ENCODE measurements at places on chromosomes 11 and 22.

DNA sequence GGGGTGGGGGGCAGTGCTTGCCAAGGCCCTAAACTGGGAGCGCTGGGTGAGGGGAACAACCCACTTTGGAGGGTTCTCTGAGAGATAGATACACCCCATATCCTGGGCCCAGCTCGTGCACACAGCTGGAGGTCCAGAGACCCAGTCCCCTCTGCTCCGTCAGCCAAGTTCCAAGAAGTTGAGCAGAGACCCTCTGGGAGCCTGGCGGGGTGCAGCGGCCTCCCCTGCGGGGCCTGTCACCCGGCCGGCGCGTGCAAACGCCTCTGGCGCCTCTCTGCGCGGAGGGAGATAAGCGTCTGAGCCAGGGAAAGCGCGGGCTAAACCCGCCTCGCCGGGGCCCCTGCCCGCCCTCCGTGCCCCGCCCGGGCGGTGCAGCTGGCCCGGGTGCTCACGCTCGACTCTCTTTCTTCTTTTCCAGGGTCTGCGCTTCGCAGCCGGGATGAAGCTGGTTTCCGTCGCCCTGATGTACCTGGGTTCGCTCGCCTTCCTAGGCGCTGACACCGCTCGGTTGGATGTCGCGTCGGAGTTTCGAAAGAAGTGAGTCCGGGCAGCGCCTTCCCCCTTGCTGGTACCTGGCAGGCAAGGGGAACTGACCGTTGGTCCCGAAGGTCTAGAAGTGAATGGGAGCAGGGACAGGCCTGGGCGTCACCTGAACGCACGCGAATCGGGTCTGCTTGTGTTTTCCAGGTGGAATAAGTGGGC, 540 bp downstream of the ADM start:
- no peak for DNase-seq

DNA sequence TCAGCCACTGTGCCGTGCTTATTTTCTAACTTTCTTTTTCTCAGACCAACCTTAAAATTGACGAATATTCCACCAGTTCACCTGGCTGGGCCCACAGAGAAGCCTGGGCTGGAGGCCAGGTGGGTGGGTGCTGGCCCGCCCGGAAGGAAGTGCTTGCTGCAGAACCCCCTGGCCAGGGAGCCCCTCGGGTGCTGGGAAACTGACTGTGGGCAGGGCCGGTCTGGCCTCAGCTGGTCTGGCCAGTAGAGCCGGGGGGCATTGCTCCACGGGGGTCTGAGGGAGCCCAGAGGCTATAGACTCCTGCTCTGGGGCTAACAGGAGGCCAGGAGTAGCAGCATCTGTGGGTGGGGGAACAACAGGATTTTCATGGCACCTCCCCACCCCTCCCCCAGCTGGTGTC, 6.8 kb upstream of the CHID1 start:
- DNase-seq, result no peak

DNA sequence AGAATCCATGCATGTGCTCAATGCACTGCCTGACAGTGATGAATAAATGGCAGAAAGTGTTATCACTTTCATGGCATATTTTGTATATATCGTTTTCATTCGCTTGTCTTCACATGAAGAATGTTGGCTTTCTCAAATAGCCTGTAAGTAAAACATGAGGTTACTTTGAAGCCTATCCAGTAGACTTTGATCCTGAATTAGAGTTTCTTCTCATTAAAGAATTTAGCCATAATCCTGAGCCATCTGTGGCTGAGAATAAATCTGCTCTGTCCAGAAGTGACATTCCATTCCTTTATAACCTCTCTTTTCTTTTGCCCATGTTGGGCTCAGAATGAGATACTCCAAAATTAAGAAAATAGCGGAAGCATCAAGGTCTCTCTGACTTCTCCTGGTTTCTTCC, 1071.7 kb upstream of the TENM4 start:
- DNase-seq, result no peak

GRCh38 chr11:120929664-120930154, 94.2 kb upstream of the TBCEL start:
- DNase-seq, result peak; percentile 12

GRCh38 chr22:28670756-28671155, 8.9 kb downstream of the TTC28 start:
- DNase-seq, result no peak

DNA sequence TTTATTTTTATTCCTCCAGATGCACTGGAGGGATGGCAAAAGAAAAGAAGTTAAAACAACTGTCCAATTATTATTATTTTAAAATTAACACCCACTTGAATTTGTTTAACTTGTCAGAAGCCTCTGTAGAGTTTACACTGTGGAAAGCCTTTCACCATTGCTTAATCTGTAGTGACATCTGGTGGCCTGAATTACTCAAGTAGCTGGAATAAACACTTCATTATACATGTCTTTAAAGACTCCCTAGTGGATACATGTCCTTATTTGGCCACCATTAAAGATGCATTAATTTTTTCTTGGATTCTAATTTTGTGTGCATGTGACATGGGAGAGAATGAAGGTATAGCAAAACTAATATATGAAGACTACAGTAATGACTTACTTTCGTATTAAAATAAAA, 1496.5 kb downstream of the FAM181B start:
- no peak for DNase-seq

DNA sequence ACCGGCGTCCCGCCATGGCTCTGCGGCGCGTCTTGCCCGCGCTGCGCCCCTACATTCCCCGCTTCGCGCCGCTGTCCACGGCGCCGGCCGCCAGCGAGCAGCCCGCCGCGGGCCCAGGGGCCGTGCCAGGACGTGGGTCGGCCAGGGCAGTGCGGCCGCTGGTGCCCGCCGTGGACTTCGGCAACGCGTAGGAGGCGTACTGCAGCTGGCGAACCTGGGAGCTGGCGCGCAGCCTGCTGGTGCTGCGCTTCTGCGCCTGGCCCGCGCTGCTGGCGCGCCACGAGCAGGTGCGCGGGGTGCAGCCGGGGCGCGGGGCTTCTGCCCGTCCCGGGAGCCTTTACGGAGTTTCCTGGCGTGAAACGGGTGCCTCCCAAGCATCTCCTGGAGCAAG, 20.1 kb downstream of the DGCR6L start:
- no peak for DNase-seq

- DNase-seq, result no peak
Measured at GRCh38 chr11:95832763-95833162, 42.5 kb downstream of the CEP57 start.

DNA sequence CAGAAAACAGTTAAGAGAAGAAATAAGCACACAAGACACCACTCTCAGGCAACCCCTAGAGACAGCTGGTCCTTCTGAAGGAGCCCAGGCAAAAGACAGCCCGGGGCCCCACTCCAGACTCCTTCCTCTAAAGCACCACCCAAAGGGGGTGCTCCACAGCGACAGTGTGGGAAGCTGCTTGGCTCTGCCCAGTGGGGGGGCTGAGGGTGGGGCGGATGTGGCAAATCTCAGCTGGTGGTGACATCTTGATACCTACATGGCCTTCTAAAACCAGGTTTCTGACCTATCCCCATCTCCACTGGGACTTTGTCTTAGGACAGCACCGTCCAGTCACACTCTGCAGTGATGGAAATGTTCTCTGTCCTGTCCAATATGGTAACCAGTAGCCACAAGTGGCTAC, 10.2 kb upstream of the APOA1 start:
- no peak for DNase-seq

DNA sequence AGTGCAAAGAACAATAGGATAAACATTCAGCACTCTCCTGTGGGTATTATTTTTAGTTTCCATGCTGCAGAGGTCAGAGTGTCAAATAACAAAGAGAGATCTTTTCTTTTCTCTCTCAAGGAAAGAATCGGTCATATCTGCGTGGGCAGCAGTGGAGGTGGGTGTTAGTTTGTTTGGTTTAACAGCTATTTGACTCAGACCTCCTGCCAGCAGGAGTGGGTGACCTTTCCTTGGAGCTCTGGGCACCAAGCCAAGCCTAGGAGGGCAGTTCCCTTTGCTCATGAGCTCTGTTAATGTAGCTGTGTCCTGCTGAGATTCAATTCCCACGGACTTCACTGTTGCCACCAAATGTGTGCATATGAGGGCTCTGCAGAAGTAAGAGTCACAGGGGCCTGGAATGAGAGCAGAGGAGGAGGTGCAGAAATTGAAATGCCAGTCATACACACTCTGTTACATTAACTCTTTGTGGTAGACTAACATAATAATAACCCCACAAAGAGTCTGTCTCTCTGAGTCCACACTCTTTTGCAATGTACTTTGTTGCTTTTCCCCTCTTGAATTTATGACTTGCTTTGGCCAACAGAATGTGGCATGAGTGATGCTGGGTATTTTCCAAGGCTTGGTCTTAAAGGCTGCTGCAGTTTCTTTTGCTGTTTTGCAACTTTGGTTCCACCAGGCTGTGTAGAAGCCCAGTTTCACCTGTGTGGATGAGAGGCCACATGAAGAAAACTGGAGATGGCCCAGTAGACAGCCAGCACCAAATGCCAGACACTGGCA, 76.0 kb upstream of the GRK3 start:
- peak; percentile 21 for DNase-seq

- no peak for DNase-seq
Measured at GRCh38 chr11:31412946-31413345, 43.3 kb downstream of the DNAJC24 start.

DNA sequence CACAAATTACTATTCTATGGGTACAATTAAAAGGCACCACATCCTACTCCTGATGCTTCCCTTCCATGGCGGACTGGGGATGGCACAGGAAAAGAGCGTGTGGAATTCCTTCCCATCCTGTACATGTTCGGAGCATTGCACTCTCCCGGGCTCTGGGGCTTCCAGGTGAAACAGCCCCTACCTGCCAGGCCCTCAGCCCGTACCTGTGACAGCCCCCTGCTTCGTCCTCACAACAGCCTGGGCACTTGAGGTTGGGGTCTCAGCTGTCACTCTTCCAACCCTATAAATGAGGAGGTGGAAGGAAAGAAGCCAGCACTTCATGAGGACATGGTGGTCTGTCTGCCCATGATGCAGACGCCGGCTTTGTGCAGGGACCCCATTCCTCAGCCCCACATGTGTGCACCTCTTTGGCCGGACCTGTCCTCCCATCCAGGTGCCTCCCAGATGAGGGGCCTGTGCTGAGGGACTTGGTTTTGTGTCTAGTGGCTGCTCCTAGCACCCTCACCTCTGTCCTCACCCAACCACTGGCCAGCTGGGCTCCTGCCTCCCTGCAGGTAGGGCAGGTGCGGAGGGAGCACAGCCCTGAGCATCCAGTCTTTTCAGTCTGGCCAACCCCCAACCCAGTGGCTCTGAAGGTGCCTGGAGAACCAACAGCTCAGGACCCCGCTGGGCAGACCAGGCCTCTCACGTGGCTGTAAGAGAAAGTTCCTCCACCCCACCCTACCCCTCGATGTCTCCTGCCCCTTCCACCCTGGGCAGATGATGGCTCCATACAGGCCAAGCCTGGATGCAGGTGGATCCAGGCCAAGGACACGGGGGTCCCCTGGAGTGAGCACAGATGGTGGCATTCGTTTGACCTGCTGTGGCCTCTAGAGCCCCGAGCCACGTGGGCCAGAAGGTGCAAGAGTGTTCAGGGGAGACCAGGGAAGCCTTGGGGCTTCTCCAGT, 23.4 kb upstream of the WNT7B start:
- DNase-seq, result no peak

DNA sequence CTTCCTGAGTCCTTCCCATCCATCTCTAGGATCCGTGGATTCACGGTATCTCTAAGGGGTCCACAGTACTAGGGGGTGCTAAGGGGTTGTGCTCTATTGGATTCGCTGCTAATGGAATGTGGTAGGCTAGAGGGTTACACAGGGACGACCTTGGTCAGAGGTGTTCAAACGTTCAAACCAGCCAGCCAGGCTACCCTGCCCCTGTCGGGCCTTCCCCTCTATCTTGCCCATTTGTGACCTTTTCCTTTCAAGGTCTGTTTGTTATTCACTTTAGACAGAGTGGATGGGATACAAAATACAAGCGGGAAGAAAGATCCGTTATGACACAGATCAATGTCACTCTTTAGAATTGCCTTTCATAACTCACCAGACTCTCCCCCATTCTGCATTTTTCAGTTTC, 205.8 kb upstream of the TBCEL start:
- no peak for DNase-seq

GRCh38 chr11:2933375-2934020, 4.3 kb upstream of the PHLDA2 start:
- DNase-seq, result no peak

- no peak for DNase-seq
Measured at GRCh38 chr11:71562120-71562519, 3.2 kb upstream of the KRTAP5-10 start.

DNA sequence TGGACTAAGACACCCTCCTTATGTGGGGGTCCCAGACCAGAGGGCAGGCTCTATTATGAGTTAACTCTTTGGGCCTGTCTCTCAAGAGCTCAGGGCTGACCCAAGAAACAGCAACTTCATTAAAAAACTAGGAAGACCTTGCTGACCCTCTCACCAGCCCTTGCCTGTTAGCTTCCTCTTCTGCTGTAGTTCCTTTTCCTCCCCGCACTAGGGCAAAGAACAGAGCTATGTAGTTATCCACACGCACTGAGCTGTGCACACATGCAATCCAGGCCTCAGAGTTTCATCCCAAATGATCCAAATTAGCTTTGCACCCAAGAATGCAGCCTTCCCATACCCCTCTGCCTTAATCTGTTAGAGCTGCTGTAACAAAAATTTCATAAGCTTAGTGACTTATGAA, 539.6 kb upstream of the CADM1 start:
- no peak for DNase-seq

DNA sequence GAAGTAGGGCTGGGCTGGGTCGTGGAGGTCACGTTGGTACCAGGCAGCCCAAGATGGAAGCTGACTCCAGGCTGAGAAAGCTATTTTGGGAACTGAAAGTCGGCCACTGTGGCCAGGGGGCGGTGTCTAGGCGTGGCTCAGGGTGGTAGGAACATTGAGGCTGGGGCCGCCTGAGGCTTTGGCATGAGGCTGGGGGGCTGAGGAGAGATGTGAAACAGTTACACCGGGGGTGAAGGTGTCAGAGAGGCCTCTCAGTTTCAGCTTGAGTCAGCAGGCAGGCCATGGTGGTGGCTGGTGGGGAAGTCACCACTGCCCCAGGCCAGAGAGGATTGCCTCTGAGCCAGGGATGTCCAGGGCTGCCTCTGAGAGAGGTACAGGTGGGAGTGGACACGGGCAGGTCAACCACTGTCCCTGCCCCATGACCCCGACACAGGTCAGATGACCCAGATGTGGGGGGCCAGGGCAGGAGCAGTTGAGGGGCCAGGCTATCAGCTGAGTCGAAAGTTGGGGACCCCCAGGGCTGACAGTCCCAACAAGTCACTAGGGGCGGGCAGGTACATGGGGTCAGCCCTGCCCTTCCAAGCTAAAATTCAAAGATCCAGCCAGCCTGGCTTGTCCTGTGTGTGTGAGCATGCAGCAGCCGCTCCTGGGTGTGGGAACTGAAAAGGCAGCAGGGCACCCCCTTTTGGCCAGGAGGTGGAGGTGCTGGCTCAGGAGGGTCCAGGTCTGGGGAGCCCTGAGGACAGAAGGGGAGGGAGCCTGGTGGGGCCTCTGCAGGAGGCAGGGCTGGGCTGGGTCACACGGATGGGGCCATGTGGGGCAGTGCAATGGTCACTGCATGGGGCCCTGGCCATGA, 7.2 kb downstream of the KCNK7 start:
- peak; percentile 53 for DNase-seq

DNA sequence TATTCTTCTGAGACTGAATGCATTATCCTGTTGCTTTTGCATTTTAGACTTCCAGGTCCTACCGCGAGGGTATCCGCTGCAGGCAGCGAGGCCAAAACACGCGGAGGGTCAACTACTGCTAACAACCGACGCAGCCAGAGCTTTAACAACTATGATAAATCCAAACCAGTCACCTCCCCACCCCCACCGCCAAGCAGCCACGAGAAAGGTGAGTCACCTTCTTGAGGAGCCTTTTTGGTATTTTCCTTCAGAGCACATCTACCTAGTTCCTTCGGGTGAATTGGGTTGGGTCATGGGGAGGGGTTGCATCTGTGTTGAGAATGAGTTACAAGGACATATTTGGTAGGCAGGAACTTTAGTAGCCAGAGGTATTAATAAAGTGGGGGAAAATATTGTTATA, 179.8 kb downstream of the NAV2 start:
- no peak for DNase-seq

GRCh38 chr11:36976741-36977140, 378.7 kb upstream of the RAG2 start:
- no peak for DNase-seq
